Astrocyte (in vitro differentiated cells and primary cell): ENCODE measurements at places on chromosomes 5 and 9. TPM values are rescaled to one million over a fixed set of nuclear protein-coding genes. Genes with fewer than 3 reads are reported as not detected.

DNA sequence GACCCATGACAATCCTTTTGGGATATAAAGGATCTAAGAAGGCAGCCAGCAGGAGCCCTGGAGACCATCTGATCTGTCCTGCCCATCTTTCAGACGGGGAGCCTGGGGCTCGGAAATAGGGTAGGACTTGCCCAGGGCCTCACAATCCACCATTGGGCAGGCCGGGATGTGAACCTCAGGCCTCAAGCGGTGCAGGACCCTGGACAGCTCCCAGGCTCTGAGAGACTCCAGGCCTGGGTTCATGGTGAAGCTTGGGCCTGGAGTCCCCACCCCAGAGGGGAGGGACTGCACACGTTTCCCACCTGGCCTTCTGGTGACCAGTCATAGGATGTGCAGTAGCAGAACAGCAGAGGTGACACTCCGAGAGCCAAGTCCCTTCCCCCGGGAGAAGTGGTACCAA is 36.6 kb upstream of the RAPGEF1 start:
- no peak overlapping the region for H3K4me3 ChIP-seq
- H3K27ac ChIP-seq, result no peak overlapping the region
- H3K27me3 ChIP-seq, result peaks cover 13% of the 10 kb centered on the region
- no peaks in the 10 kb centered on the region for H3K36me3 ChIP-seq
- no peaks in the 10 kb centered on the region for H3K4me1 ChIP-seq

DNA sequence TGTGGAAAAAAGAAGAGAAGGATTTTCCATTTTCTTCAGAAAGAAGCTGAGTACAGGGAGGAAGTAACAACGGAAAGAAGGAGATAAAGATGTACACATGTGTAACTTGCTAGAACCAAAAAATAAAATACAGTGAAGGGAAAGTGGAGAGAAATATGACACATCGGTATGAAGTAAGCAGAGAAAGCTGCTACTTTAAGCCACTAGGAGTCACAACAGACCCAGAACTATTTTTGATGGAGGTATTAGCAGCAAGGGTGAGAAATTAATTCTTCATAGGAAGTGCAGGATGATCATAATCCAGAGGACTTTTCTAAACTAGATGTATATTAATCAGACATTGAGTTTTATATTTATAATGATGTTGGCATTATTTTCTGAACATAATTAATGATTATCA is 88.5 kb downstream of the FAM174A start:
- no peaks in the 10 kb centered on the region for H3K27me3 ChIP-seq
- H3K27ac ChIP-seq, result no peak overlapping the region
- H3K36me3 ChIP-seq, result no peaks in the 10 kb centered on the region
- no peak overlapping the region for H3K4me3 ChIP-seq
- H3K4me1 ChIP-seq, result no peaks in the 10 kb centered on the region

DNA sequence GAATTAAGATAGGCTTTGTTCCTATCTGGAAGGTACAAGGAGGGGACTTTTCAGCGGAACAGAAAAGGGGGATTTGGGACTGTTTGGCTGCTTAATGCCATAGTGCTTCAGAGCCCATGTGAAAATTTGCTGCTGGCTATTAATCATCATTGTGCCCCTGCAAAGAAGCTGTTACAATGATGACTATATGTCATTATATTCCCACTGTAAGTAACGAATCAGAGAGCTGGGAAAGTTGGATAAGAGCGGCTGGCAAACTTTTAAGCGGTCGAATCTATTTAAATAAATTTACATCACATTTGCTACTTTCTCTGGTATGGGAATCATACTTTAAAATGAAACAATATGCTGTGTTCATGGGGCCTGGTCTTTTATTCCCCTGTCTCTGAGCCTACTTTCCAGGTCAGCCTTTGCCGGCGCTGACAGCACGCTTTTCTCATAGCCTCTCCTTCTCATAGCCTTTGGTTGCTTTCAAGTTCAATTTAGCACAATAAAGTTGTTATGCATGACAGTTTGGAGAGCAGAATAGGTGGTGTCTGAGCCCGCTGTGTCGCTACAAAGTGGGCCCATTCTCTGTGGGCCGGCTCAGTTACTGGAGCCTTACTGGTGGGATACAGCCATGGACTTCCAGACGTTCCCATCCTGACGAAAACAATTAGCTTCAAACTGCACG is 271.2 kb upstream of the TMEM161B start:
- peak; percentile 3 for DNase-seq
- H3K27ac ChIP-seq, result no peak overlapping the region
- H3K4me3 ChIP-seq, result peak overlapping the region; percentile 21
- H3K36me3 ChIP-seq, result no peaks in the 10 kb centered on the region

- peak overlapping the region; percentile 71 for H3K4me3 ChIP-seq
- DNase-seq, result no peak
- no peak overlapping the region for H3K27ac ChIP-seq
- H3K27me3 ChIP-seq, result peaks cover 42% of the 10 kb centered on the region
- no peaks in the 10 kb centered on the region for H3K4me1 ChIP-seq
These were observed 2.2 kb downstream of the GAS1 start for GRCh38 chr9:86944796-86945727.

- H3K4me1 ChIP-seq, result no peaks in the 10 kb centered on the region
- no peak for DNase-seq
- H3K4me3 ChIP-seq, result no peak overlapping the region
- H3K27me3 ChIP-seq, result no peaks in the 10 kb centered on the region
- H3K27ac ChIP-seq, result no peak overlapping the region
- no peaks in the 10 kb centered on the region for H3K36me3 ChIP-seq
These were observed 381.4 kb downstream of the GADD45G start for GRCh38 chr9:89986190-89986589.

- peaks cover 9% of the 10 kb centered on the region for H3K36me3 ChIP-seq
- H3K27me3 ChIP-seq, result no peaks in the 10 kb centered on the region
- H3K4me1 ChIP-seq, result no peaks in the 10 kb centered on the region
- no peak for DNase-seq
- no peak overlapping the region for H3K27ac ChIP-seq
These were observed 12.0 kb downstream of the RAB14 start for GRCh38 chr9:121189660-121190059.

- no peak for DNase-seq
- peaks cover 14% of the 10 kb centered on the region for H3K4me1 ChIP-seq
- H3K27ac ChIP-seq, result no peak overlapping the region
- no peaks in the 10 kb centered on the region for H3K36me3 ChIP-seq
- no peaks in the 10 kb centered on the region for H3K27me3 ChIP-seq
- no peak overlapping the region for H3K4me3 ChIP-seq
These were observed 24.4 kb upstream of the TRIO start for GRCh38 chr5:14118551-14119320.

GRCh38 chr9:133740911-133741310 is 2.8 kb upstream of the SARDH start:
- no peak overlapping the region for H3K27ac ChIP-seq
- H3K4me1 ChIP-seq, result peaks cover 11% of the 10 kb centered on the region
- DNase-seq, result no peak
- H3K4me3 ChIP-seq, result no peak overlapping the region

DNA sequence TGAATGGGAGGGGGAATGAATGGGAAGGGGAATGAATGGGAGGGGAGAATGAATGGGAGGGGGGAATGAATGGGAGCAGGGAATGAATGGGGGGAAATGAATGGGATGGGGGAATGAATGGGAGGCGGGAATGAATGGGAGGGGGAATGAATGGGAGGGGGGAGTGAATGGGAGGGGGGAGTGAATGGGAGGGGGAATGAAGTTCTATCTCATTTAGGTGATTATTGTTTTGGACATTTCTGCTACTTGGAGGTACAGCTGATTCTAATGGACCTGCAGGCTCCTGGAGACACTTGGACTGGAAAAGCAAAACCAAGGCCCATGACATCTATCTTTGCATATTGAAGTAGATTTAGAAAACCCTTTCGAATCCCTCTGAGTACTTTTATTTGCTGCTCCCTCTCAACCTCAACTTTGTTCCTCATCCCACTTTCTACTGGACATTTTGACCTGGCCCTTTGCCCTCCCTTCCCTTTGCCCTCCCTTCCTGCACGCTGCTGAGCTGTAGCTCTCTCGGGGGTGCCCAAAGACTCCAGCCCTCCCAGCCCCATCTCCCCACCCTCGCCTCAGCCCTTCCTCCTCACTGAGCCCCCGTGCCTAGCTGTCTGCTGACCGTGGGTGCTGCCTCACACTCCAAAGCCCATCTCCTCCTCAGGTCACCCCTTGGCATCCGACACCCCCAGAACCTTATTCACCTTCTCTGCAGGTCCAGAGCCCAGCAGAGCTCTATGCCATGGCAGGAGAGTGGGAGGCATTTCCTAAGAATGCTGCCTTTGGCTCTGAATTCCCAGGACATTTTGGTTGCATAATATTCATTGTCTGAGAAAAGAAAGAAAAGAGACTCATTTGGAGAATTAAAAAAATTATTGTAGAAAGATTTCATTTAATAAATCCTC is 19.9 kb upstream of the LPCAT1 start:
- no peak overlapping the region for H3K27ac ChIP-seq
- no peak for DNase-seq
- peaks cover 11% of the 10 kb centered on the region for H3K27me3 ChIP-seq
- H3K4me1 ChIP-seq, result no peaks in the 10 kb centered on the region

- H3K27me3 ChIP-seq, result no peaks in the 10 kb centered on the region
- H3K36me3 ChIP-seq, result no peaks in the 10 kb centered on the region
- DNase-seq, result no peak
- H3K4me1 ChIP-seq, result no peaks in the 10 kb centered on the region
- H3K4me3 ChIP-seq, result no peak overlapping the region
- H3K27ac ChIP-seq, result no peak overlapping the region
These were observed 98.6 kb upstream of the MSX2 start for GRCh38 chr5:174625591-174626350.

DNA sequence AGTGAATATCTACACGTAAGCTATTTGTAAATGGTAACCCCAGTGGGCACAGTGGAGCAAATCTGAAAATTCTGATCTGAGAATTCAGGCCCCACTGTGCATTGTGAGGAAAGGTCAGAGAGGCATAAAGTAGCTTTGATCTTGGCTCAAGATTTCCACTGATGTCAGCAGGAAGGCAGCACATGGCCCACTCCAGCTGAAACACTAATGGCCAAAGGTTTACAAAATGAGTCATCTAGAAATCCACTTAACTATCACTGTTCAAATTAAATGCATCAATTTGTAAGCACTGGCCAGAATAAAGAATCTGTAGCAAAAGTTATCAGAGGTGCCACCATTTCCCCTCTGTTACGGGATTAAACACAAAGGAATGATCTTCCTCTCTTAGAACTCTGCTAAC is 191.6 kb downstream of the C9orf152 start:
- peaks cover 15% of the 10 kb centered on the region for H3K4me1 ChIP-seq
- H3K27ac ChIP-seq, result peak overlapping the region; percentile 95
- peaks cover 3% of the 10 kb centered on the region for H3K36me3 ChIP-seq
- H3K27me3 ChIP-seq, result no peaks in the 10 kb centered on the region
- no peak overlapping the region for H3K4me3 ChIP-seq

DNA sequence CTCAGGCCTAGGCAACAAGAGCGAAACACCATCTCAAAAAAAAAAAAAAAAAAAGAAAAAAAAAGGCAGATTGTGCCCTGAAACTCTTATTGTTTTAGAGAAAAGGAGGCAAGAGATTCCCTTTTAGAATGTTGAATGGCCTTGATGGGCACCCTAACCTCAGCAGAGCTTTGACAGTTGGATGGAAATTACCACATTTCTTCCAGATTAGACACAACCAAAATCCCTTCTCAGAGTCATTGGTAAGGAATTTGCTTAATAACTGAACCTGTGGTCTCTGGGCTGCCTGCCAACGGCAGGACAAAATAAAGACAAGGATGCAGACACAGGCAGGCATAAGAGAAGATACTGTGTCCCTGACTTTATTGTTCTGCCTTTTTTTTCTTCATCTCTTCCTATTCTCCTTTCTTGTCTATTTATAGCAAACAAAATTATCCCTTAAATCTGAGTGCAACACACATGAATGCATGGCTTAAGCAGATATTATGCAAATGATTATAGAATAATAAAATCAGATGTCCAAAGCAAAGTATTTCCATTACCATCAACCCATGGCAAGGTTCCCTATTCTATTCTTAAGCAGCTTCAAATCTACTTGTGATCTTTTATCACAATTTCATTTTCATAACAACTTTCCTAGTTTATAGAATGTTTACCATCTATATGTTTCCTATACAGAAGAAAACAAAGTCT is 37.3 kb upstream of the TRIO start:
- peaks cover 29% of the 10 kb centered on the region for H3K4me1 ChIP-seq
- no peaks in the 10 kb centered on the region for H3K36me3 ChIP-seq
- H3K27ac ChIP-seq, result peak overlapping the region; percentile 66

GRCh38 chr5:98530224-98530623 is 243.2 kb upstream of the RGMB start:
- H3K27ac ChIP-seq, result no peak overlapping the region
- no peak overlapping the region for H3K4me3 ChIP-seq
- H3K36me3 ChIP-seq, result no peaks in the 10 kb centered on the region
- H3K4me1 ChIP-seq, result no peaks in the 10 kb centered on the region
- DNase-seq, result no peak

DNA sequence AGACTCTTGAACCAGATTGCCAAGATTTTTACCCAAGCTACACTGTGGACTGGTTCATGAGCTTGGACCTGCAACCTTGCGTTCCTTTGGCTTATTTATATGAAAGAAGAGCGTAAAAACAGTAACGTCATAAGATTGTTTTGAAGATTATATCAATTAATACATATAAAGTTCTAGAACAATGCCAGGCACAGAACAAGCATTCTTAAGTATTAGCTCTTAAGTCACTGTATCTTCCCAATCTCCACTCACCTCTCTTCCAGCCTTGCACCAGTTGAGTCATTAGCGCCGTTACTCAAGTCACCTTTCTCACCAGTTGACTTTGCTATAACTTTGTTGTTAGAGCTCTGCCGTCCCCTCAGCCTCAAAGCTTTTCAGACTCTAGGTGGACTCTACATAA is 415.7 kb downstream of the PLK2 start:
- DNase-seq, result no peak
- no peak overlapping the region for H3K27ac ChIP-seq
- no peaks in the 10 kb centered on the region for H3K4me1 ChIP-seq
- no peak overlapping the region for H3K4me3 ChIP-seq
- no peaks in the 10 kb centered on the region for H3K27me3 ChIP-seq

DNA sequence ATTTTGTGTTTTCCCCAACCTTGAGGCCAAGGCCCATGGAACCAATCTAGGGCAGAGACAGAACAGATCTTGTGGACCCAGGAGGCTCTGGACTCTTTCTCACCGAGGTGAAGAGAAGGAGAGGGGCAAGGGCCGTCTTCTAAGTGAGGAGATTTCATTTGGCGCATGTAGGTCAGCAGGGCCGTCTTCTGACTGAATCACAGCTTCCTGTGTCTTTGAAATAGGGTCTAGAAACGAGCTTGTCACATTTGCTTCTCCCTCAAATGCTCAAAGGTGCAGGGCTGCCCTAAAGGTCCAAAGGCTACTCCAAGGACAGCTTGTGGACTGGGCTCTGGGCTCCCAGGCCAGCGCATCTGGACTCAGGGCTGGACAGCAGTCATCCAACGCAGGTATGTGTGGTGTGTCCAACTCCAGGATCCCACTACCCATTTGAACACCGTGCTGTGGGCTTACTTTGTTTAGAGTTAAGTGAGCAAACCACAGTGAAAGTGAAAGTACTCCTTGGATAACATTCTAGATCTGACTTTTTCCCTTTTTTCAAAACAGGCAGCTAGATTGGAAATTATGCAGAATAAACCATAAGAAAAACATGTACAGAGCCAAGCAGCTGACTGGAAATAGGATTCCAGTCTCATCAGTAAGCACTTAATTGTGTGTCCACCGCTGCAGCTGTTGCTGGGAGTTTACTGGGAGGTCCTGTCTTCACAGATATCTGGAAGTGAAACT is 357.0 kb downstream of the GADD45G start:
- peaks cover 3% of the 10 kb centered on the region for H3K27me3 ChIP-seq
- DNase-seq, result peak; percentile 66
- H3K4me1 ChIP-seq, result no peaks in the 10 kb centered on the region
- no peak overlapping the region for H3K27ac ChIP-seq
- no peaks in the 10 kb centered on the region for H3K36me3 ChIP-seq

Gene TAF11L10
- total RNA-seq, result not detected in 2 replicates

Gene KIF12
- 0.34 and 0.50 TPM in 2 replicates for total RNA-seq

Gene IFNA2
- total RNA-seq, result not detected in 2 replicates

Gene SFXN1
- 84.1 and 89.4 TPM in 2 replicates for total RNA-seq

Gene ATP10B
- not detected in 2 replicates for total RNA-seq

Gene CDH10
- 6.4 and 6.9 TPM in 2 replicates for total RNA-seq

Gene PDE8B
- total RNA-seq, result 0.18 and 0.22 TPM in 2 replicates
